ENCODE measurements at places on chromosomes 16 and 17.

DNA sequence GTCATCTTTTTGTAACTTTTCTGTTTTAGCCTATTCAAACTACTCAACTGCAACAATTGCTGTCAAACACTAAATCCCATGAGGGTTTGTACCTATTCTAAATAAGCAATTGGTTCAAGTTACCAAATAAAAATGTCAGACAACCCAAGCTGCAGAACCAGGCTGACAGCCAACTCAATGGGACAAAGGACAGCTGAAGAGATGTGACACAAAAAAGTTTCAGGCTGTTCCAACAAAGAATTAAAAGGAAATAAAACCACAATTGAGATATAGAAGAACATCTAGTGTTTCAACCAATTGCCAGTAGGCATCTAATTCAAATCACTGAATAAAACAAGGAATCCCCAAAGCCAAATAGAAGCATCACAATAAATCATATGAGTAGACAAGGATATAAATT, 49.3 kb downstream of the GRB7 start:
- DNase-seq: no peak

DNA sequence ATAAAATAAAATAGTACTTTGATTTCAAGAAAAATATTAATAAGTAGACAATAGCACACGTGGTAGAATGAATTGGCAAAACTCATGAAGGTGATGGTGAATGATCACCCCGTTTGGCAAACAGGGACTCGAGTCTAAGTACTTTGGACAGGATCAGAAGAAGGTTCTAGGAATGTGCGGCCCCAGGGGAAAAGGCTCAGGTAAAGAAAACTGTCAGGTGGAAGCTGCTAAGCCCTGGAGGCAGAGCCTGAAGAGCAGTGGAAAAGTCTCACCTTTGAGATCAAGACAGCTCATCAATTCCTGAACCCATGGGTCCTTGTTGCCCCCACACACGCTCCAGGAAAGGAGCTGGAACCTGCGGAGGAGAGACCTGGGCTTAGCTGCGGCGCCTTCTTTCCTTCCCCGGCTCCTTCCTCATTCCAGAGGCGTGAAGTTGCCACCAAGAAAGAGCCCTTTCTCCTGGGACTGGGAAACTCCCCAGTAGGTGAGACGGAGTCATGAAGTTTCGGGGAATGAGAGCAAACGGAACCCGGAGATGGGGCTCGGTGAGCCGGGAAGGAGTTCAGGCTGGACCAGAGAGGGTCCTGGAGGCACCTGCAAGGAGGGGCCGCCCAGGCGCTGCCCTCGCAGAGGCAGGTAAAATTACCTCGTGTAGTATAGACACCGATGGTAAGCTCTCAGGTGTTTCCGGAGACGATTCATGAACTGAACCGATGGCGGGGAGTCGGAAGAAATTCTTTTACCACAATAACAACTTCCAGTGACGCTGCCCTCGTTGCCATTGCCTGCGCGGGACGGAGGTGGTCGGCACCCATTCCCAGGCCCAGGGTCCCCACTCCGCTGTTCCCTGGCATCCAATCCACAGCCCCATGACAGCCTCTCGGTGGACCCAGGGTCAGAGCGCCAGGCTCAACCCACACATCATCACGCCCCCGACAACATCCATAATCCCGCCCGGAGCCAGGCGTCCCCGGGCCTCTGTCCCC, 1.2 kb upstream of the ZMYND15 start:
- DNase-seq: peak; percentile 25

DNA sequence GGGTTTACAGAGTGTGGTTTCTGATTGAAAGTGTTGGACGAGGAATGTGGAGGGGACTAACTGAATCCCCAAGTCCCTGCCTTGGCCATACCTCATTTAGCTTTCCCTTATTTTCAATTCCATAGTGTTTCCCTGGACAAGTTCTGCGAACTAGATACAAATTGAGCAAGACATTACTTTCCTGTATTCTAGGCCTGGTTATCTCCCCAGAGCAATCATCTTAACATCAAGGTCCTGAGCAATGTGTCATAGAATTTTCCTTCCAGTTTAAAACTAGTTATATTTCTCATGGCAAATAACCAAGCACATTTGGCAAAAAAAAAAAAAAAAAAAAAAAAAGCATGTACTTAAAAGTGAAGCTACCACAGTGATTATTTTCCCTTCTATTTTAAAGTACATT, 330.1 kb downstream of the CDH11 start:
- DNase-seq: no peak

GRCh38 chr17:50094243-50094752, 853 bp upstream of the PDK2 start:
- peak; percentile 93 for DNase-seq

- DNase-seq: no peak
Observed at GRCh38 chr17:62735044-62735651, 73.0 kb downstream of the MARCHF10 start.

DNA sequence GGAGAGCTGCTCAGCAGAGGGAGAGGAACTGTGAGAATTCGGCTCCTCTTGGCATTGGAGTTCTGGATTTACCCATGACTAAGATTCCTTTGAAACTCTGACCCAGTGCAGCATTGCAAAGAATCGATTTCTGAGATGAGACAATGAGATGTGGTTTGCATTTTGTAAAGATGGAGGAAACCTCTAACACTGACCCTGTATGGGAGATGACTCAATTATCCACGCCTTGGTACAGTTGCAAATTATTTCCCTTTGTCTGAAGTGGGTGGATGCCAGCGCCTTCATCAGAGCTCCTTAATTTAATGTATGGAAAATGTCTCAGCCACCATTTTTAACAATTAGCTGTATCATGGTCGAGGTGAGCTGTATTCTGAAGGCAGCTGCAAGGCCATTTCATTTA, 53.4 kb downstream of the NUP93 start:
- no peak for DNase-seq

DNA sequence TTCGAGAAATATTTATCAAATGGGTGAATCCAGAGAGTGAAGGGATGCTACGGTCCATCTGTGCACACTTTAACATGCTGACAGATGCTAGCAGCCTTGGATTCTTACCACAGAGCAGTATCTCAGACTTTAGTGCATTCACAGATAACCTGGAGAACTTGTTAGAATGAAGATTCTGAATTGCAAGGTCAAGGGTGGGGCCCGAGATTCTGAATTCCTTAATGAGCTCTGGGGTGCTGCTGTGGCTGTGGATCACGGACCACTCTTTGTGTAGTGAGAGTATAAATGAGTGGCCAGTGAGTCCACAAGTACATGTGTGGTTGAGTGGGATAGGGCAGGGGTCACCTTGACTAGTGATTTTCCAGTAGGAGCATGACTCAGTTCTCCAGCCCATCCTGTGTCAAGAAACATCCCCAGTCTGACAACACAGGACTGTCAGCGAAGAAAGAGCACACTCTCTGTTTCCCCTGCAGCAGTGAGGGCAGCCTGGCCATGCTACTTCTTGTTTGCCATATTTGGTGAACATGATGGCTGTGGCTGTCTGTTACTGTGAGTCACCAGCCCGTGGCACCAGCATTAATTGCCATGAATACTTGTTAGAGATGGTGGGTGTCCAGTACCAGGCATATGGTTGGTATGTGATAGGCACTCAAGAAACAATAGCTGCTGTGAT, 13.0 kb upstream of the SALL1 start:
- no peak for DNase-seq

GRCh38 chr16:74667255-74667700, 601 bp upstream of the RFWD3 start:
- peak; percentile 39 for DNase-seq

DNA sequence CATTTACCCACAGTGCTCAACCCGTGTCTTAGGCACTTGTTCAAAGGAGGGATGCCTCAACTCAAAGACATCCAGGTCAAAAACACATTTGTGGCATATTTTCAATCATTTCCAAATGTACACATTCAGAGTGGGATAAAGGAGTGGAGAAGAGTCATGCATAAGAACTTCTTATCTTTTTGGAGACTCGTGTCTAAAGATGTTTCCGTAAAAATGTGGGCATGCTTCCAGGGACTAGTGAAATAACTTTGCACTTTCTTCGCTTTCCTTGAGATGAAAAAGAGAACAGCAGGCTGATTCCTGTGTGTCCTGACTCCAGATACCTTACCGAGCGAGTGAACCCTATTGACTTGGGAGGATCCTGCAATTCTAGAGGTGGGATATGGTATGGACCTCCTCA, 256.6 kb upstream of the KCNJ16 start:
- no peak for DNase-seq

DNA sequence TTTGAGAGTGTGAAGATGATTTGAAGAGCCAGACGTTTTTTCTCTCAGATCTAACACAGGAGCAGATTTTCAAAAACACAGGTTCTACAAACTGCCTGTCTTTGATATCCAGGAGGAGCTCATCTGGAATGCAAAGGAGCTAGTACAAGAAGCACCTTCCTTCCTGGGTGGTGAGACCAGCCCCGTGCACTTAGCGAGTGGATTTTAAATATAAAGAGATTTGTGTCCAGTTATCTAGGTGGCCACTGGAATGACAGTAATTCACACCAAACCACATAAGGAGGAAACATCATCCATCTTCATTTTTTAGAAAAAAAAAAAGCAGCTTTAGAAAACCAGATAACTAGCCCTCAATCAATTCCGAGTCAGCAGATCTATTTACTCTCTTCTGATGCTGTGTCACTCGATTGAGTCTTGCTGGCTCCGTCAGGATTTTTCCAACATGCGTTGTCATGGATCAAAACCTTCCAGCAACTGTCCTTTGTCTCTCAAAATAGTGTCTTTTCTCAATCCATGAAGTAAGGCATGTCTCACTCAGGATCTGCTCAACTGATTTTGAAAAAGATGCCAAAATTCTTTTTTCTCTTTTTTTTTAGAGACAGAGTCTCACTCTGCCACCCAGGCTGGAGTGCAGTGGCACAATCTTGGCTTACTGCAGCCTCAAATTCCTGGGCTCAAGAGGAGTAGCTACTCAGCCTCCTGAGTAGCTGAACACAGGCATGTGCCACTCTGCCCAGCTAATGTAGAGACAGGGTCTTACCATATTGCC, 451.2 kb upstream of the PSMD7 start:
- DNase-seq: no peak

GRCh38 chr17:44223541-44224071, 4.1 kb upstream of the UBTF start:
- peak; percentile 91 for DNase-seq

- DNase-seq: no peak
Observed at GRCh38 chr16:13607289-13607688, 312.7 kb upstream of the ERCC4 start.

DNA sequence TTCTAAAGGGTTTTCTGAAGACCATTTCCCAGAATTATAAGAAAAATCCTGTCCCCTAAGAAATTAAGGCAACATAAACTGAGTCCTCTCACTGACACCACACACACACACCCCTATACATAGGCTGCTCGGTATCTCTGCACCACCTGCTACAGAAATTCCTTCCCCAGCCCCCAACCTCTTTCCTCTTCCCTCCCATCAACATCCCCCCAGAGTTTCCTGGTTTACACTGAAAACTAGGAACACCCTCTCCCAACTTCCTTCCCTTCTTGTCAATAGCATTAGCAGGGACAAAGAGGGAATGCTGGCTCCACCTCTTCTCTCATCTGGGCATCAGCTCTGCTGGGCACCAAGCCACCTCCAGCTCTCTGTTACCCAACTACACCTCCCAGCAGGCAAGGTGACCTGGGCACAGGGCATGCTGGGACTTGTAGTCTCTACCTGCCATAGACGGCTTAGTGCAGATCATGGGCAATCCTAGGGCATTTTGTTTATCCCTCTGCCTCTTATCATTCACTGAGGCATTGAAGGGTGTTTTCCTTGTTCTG, 15.7 kb downstream of the CAVIN1 start:
- peak; percentile 72 for DNase-seq
